ENCODE measurements at places on chromosomes 16 and 17.

- DNase-seq = no peak
Observed at GRCh38 chr16:825341-826061, 25.0 kb upstream of the GNG13 start.

DNA sequence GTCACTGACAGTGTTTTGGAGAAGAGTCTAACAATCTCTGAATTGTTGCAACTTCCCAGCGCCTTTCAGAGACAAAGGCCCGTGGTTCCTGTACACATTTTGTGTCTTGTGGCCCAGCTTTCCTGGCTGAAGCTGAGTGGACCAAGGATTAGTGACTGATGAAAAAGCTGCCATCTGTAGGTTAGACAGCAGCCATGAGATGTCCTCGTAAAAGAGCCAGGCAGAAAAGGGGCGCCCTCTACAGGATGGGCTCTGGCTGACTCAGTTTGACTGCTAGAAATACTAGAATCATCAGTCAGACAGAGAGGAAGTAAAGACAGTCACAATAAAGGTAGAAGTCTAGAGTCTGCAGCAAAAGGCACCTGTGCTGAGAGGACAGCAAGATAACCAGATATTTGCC is 26.5 kb upstream of the NF1 start:
- DNase-seq = no peak

DNA sequence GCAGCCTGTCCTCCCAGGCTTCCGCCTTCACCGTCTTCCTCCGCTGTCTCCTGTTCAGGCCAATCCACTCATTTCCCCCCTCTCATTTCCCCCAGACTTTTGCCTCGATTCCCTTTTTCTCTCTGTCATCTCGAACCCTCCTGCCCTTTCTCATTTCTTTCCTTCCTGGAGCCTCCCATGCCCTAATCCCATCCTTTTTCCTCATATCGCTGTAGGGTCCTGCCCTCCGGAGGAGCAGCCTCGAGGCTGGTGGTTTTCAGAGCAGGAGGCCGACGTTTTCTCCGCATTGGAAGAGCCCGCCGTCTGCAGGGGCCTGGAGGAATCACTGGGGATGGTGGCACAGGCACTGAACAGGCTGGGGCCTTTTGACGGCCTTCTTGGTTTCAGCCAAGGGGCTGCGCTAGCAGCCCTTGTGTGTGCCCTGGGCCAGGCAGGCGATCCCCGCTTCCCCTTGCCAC is 597 bp downstream of the OVCA2 start:
- DNase-seq = no peak

- DNase-seq = no peak
Observed at GRCh38 chr17:57142925-57143324, 57.9 kb downstream of the AKAP1 start.

DNA sequence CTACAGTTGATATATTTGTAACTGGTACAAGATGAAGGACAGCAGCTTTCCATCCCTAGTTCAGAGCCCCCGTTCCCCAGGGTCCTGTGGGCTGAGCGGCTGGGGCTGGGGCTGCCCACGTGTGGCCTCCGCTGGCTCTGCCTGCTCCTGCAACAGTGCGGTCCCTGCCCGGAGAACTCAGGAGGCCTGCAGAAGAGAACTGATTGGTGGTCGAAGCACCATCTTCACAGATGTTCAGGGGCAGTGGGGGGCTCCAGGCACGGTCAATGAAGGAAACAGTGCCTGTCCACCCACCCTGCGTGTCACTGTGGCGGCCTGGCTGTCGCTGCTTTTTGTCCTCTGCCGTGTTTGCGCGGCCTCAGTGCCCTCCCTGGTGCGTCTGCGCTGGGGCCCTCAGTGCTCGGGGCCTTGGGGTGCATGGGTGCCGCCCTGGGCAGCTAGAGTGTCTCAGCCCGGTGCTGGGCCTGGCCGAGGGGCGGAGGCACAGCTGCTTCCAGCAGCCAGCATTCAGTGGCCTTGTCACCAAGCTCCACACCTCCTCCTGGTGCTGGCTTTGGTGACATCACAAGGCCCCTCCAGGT is 4.2 kb upstream of the NUDT16L1 start:
- no peak for DNase-seq
